ENCODE measurements at places on chromosomes 2 and 18. TPM values are rescaled to one million over a fixed set of nuclear protein-coding genes. Genes with fewer than 3 reads are reported as not detected.

The CPLX4 gene
- total RNA-seq: 0.12 TPM

The TMEM169 gene
- 17.9 TPM for total RNA-seq

The CCL20 gene
- not detected for total RNA-seq

The FBLN7 gene
- 18.4 TPM for total RNA-seq

DNA sequence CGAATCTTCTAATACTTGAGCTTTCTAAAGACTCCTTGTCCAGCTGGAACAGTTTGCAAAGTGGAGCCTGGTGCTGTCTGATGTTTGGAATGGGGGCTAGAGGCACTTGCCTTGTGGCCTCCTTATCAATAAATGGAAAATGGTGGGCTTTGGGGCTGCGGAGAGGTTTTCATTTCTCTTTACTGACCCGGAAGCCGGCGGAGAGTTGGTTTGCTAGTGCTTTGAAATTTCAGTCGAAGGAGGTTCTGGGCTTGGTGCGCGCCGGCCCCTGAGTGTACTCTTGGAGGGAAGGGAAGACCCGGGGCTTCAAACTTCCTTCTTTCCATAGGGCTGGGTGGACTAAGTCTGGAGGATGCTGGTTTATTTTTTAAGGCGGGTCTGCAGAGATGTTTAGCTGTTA is 714 bp downstream of the RPIA start:
- no peaks in the 10 kb centered on the region for H3K4me1 ChIP-seq
- H3K4me3 ChIP-seq: peak overlapping the region; percentile 73
- no peak overlapping the region for H3K27ac ChIP-seq
- no peak for DNase-seq

DNA sequence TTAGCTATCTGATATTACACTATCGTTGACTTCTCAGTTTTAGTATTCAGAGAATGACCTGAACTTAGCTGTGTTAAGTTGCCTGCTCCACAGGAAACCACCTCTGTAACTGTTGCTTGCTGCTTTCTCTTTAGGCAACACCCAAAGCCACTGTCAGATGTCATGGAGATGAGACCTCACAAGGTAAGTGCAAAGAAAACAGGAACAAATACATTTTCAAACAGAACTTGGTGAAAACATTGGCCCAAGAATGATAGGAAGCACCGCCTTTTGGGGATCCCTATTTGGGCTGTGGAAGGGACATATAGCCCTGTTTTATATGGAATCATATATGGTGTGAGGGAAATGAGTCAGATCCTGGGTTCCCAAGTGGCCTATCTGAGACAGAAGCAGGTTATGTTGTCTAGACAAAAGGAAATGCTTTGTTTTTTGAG is 143.4 kb downstream of the UBE2E3 start:
- no peaks in the 10 kb centered on the region for H3K27me3 ChIP-seq
- no peak for DNase-seq

GRCh38 chr2:20264629-20265028 is 39.7 kb upstream of the SDC1 start:
- DNase-seq: no peak
- H3K27me3 ChIP-seq: no peaks in the 10 kb centered on the region
- no peak overlapping the region for H3K27ac ChIP-seq
- H3K4me3 ChIP-seq: no peak overlapping the region

DNA sequence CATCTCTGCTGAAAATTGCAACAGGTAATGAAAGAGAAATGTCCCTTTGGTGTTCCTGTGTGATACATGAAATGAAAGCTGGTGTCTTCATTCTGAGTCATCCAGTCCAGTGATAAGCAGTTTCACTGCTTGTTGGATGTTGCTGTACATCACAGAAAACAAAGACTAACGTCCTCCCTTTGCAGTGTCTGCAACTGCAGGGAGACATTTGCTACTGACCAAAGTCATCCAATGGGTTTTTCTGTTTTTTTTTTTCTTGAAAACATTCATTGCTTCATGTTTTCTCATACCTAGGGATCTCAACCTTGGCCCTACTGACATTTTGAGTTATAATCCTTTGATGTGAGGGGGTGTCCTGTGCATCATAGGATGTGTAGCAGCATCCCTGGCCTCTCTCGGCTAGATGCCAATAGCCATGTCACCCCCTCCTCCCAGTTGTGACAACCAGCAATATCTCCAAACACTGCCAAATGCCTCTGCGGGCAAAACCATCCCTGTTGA is 63.6 kb upstream of the FZD5 start:
- DNase-seq: no peak
- no peak overlapping the region for H3K27ac ChIP-seq
- H3K36me3 ChIP-seq: no peaks in the 10 kb centered on the region
- no peaks in the 10 kb centered on the region for H3K27me3 ChIP-seq

DNA sequence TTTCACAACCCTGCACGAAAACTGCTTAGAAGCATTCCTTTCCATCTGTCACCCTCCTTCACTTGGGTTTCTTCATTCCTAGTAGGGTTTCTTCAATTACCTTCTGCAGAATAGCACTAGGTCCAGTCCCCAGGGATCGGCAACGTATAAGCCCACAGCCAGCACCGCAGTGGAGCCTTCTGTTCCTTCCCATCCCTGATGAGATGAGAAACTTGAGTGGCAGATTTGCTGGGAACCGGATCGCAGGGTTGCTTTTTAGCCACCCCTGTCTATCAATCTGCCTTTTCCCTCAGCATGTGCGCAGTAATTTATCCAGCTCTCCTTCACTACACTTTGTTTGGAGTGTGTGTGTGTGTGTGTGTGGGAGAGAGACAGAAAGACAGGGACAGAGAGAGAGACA is 94.2 kb downstream of the CD8B2 start:
- H3K27ac ChIP-seq: no peak overlapping the region
- H3K27me3 ChIP-seq: peaks cover 50% of the 10 kb centered on the region
- H3K4me3 ChIP-seq: no peak overlapping the region
- DNase-seq: no peak
